ENCODE measurements at places on chromosomes 13 and 19. TPM values are rescaled to one million over a fixed set of nuclear protein-coding genes. Genes with fewer than 3 reads are reported as not detected.

DNA sequence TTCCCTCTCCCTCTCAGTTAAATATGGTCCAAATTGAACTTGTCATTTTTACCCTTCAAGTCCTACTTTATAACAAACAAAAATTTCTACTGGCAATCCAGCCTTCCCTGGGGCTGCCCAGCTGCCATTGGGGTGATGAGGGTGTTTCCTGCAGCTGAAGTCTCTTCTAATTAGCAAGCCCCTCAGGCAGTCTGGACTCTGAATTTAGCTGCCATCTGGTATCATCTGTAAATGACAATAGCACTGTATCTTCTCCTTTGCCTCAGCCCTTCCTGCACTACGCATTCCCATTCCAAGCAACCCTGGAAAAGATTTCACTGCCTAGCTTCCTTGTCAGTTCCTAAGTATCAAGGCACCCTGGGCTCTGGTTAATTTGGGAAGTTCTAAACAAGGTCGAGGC is 331.1 kb upstream of the KLF12 start:
- no peaks in the 10 kb centered on the region for H3K4me1 ChIP-seq
- H3K36me3 ChIP-seq = no peaks in the 10 kb centered on the region
- DNase-seq = no peak
- H3K27me3 ChIP-seq = peaks cover 4% of the 10 kb centered on the region

DNA sequence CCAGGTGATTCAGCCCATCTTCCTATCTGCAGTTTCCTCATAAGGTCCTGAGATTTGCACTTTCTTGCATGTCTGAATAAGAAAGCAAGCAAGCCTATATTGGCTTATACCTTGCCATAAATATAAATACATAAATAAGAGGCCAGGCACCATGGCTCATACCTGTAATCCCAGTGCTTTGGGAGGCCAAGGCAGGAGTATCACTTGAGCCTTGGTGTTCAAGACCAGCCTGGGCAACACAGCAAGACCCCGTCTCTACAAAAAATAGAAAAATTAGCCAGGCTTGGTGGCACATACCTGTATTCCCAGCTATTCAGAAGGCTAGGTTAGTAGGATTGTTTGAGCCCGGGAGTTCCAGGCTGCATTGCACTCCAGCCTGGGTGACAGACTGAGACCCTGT is 5.5 kb upstream of the GPATCH1 start:
- H3K36me3 ChIP-seq = no peaks in the 10 kb centered on the region
- no peak overlapping the region for H3K27ac ChIP-seq
- DNase-seq = no peak
- peaks cover 6% of the 10 kb centered on the region for H3K4me1 ChIP-seq

GRCh38 chr19:49710372-49710951 is 19.5 kb downstream of the CPT1C start:
- H3K27ac ChIP-seq = no peak overlapping the region
- no peak overlapping the region for H3K4me3 ChIP-seq
- no peaks in the 10 kb centered on the region for H3K4me1 ChIP-seq

GRCh38 chr13:111872475-111873150 is 194.3 kb upstream of the SOX1 start:
- H3K36me3 ChIP-seq = no peaks in the 10 kb centered on the region
- peaks cover 2% of the 10 kb centered on the region for H3K27me3 ChIP-seq
- no peak overlapping the region for H3K27ac ChIP-seq
- no peak overlapping the region for H3K4me3 ChIP-seq

DNA sequence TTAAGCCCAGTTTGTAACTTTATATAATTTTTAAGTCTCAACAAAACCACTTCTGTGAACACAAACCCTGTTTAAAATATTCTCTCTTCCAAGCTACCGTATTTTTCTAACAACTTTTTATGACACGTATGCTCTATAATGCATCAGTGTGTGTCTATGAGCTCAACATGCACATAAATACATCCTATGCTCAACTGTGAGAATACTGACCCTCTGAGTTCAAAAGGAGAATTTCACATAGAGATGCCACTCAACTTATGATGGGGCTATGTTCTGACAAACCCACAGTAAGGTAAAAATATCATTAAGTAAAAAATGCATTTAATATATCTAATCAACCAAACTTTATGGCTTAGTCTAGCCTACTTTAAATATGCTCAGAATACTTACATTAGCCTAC is 1139.7 kb upstream of the SPRY2 start:
- no peak for DNase-seq
- H3K4me3 ChIP-seq = no peak overlapping the region
- no peaks in the 10 kb centered on the region for H3K27me3 ChIP-seq
- no peaks in the 10 kb centered on the region for H3K36me3 ChIP-seq
- no peaks in the 10 kb centered on the region for H3K4me1 ChIP-seq

- H3K27ac ChIP-seq = no peak overlapping the region
- H3K4me3 ChIP-seq = no peak overlapping the region
- H3K27me3 ChIP-seq = no peaks in the 10 kb centered on the region
- DNase-seq = peak; percentile 52
- peaks cover 48% of the 10 kb centered on the region for H3K36me3 ChIP-seq
- H3K4me1 ChIP-seq = peaks cover 7% of the 10 kb centered on the region
Observed at GRCh38 chr19:17205237-17206140, 9.7 kb upstream of the USE1 start.

DNA sequence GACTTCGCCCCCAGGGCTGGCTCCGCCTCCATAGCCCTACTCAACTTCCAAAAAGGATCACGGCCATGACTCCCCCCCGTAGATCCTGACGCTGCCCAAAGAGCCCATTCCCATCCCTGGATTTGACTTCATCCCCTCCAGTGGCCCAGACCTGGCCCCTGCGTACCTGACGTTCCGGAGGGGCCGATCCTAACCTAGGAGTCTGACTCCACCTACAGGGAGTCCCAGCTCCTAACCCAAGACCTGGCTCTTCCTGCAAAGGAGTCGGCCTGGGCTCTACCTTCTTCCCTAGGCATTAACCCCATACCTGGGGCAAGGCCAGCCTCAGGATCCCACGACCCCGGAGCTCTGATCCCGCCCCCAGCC is 10.8 kb downstream of the STAP2 start:
- H3K36me3 ChIP-seq = peaks cover 4% of the 10 kb centered on the region
- no peaks in the 10 kb centered on the region for H3K27me3 ChIP-seq
- DNase-seq = no peak
- H3K4me1 ChIP-seq = peaks cover 20% of the 10 kb centered on the region

GRCh38 chr19:49831592-49831991 is 13.5 kb downstream of the MED25 start:
- H3K27ac ChIP-seq = no peak overlapping the region
- peaks cover 16% of the 10 kb centered on the region for H3K4me1 ChIP-seq
- no peak for DNase-seq
- H3K27me3 ChIP-seq = no peaks in the 10 kb centered on the region
- no peak overlapping the region for H3K4me3 ChIP-seq

DNA sequence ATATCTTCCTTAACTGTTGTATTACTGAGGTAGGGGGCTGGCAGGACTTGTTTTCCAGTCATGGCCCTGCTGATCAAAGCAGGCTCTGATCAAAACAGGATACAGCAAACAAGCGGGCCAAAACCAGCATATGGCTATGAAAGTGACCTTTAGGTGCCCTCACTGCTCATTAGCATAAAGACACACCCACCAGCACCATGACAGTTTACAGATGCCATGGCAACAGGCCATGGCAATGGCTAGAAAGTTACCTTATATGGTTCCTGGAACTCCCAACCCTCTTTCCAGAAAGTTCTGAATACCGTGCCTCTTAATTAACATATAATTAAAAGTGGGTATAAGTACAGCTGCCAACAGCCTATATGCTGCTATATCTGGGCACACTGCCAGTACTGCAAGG is 551.4 kb upstream of the SGCG start:
- no peaks in the 10 kb centered on the region for H3K36me3 ChIP-seq
- no peak overlapping the region for H3K4me3 ChIP-seq
- DNase-seq = no peak

GRCh38 chr13:107450931-107451330 is 764.4 kb downstream of the LIG4 start:
- no peaks in the 10 kb centered on the region for H3K27me3 ChIP-seq
- H3K27ac ChIP-seq = no peak overlapping the region
- peaks cover 4% of the 10 kb centered on the region for H3K4me1 ChIP-seq
- H3K4me3 ChIP-seq = no peak overlapping the region

DNA sequence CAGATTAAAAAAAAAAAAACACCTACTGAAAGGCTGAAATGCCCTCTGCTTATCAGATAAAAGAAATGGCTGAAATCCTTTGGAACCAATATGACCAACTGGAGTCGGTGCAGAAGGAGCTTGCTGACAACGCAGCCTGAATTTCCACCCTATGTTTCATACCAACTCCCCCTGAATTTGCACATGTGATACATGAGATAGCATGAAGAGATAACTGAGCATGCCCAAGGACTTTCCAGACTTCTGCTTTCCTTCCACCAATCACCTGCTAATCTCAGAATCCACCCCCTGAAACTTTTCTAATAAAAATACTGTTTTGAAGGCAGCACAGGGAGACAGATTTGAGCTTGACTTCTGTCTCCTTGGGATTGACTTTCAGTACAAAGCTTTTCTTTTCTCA is 32.2 kb upstream of the WDFY2 start:
- no peak overlapping the region for H3K27ac ChIP-seq
- no peaks in the 10 kb centered on the region for H3K36me3 ChIP-seq
- no peak for DNase-seq
- no peak overlapping the region for H3K4me3 ChIP-seq
- H3K4me1 ChIP-seq = peaks cover 2% of the 10 kb centered on the region

- peaks cover 2% of the 10 kb centered on the region for H3K36me3 ChIP-seq
- DNase-seq = no peak
- H3K27me3 ChIP-seq = no peaks in the 10 kb centered on the region
- peaks cover 2% of the 10 kb centered on the region for H3K4me1 ChIP-seq
Observed at GRCh38 chr19:11054628-11055027, 34.6 kb upstream of the LDLR start.

- DNase-seq = no peak
- H3K4me3 ChIP-seq = peak overlapping the region; percentile 83
- H3K27me3 ChIP-seq = no peaks in the 10 kb centered on the region
- H3K36me3 ChIP-seq = peaks cover 17% of the 10 kb centered on the region
Observed at GRCh38 chr13:108214441-108215271, 680 bp downstream of the LIG4 start.

DNA sequence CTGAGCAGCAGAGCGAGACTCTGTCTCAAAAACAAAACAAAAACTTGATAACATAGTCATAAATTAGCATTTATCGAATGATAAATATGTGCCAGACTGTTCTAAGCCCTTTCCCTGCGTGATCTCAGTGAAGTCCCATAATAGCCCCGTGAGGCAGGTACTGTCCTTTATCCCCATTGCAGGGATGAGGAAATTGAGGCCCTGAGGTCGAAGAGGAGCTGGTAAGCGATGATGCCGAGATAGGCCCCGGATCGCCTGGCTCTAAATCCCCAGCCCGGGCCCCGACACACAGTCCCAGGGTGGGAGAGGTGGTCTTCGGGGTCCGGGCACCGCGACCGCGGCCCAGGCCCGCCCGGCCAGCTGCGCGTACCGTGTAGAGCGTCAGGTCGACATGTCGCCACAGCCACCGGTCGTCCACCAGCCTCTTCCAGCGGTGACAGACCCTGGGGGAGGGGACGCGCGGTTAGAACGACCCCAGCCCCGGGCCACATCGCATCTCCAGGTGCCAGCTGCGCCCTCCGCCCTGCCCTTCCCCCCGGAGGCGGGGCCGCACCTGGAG is 625 bp downstream of the FBXL12 start:
- H3K27ac ChIP-seq = peak overlapping the region; percentile 96
- no peaks in the 10 kb centered on the region for H3K27me3 ChIP-seq
- DNase-seq = no peak
- H3K4me1 ChIP-seq = peaks cover 23% of the 10 kb centered on the region
- peak overlapping the region; percentile 90 for H3K4me3 ChIP-seq

GRCh38 chr19:16076958-16077611 is 790 bp downstream of the TPM4 start:
- H3K4me3 ChIP-seq = peak overlapping the region; percentile 85
- H3K27me3 ChIP-seq = no peaks in the 10 kb centered on the region
- H3K4me1 ChIP-seq = peaks cover 64% of the 10 kb centered on the region
- DNase-seq = no peak
- peaks cover 32% of the 10 kb centered on the region for H3K36me3 ChIP-seq

- H3K27ac ChIP-seq = no peak overlapping the region
- H3K36me3 ChIP-seq = no peaks in the 10 kb centered on the region
- peaks cover 3% of the 10 kb centered on the region for H3K27me3 ChIP-seq
- H3K4me3 ChIP-seq = no peak overlapping the region
- peaks cover 12% of the 10 kb centered on the region for H3K4me1 ChIP-seq
- no peak for DNase-seq
Observed at GRCh38 chr13:30806784-30807183, 71.4 kb downstream of the ALOX5AP start.

DNA sequence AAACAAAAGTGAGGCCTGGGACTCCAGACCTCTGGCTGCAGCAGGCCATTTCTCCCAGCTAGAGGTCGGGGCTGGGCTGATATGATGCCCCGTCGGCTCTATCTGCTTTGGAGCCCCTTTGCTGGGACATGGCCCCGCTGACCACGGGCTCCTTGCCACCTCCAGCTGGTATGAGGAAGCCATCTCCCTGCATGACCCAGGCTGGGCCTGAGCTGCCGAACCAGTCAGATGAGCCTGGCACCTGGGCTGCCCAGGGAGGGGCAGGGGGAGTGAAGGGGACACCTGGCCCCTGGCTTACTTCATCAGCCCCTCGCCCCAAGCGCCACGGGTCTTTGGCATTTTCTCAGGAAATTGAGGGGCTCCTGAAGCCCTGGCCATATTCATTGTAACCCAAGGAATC is 7.8 kb downstream of the ZSWIM4 start:
- H3K36me3 ChIP-seq = peaks cover 13% of the 10 kb centered on the region
- no peak overlapping the region for H3K27ac ChIP-seq
- peaks cover 6% of the 10 kb centered on the region for H3K4me1 ChIP-seq
- H3K4me3 ChIP-seq = no peak overlapping the region

GRCh38 chr19:49442354-49442753 is 1.0 kb upstream of the SLC17A7 start:
- peaks cover 29% of the 10 kb centered on the region for H3K4me1 ChIP-seq
- peak overlapping the region; percentile 87 for H3K4me3 ChIP-seq
- H3K27ac ChIP-seq = peak overlapping the region; percentile 64
- no peak for DNase-seq
- H3K36me3 ChIP-seq = peaks cover 3% of the 10 kb centered on the region

- DNase-seq = no peak
- peaks cover 36% of the 10 kb centered on the region for H3K4me1 ChIP-seq
- peak overlapping the region; percentile 78 for H3K4me3 ChIP-seq
- no peaks in the 10 kb centered on the region for H3K27me3 ChIP-seq
Observed at GRCh38 chr19:45170146-45171106, 7.6 kb downstream of the TRAPPC6A start.

- H3K4me1 ChIP-seq = no peaks in the 10 kb centered on the region
- no peak for DNase-seq
- H3K36me3 ChIP-seq = no peaks in the 10 kb centered on the region
- no peak overlapping the region for H3K27ac ChIP-seq
- no peak overlapping the region for H3K4me3 ChIP-seq
Observed at GRCh38 chr13:93515267-93515666, 288.7 kb downstream of the GPC6 start.

GRCh38 chr19:12796146-12797071 is 5.1 kb downstream of the JUNB start:
- H3K36me3 ChIP-seq = peaks cover 4% of the 10 kb centered on the region
- DNase-seq = peak; percentile 80
- H3K4me3 ChIP-seq = peak overlapping the region; percentile 79
- H3K27ac ChIP-seq = peak overlapping the region; percentile 82

The HIPK4 gene
- not detected for total RNA-seq

The TUBA3C gene
- total RNA-seq = not detected

The LRP3 gene
- 0.14 TPM for total RNA-seq

The PALM3 gene
- not detected for total RNA-seq

The N4BP2L2 gene
- total RNA-seq = 160 TPM

The LGALS4 gene
- 4.0 TPM for total RNA-seq

The SLC25A41 gene
- 1.0 TPM for total RNA-seq

The CERS1 gene
- total RNA-seq = not detected

The SIGLEC6 gene
- total RNA-seq = not detected

The PCP2 gene
- 4.8 TPM for total RNA-seq

The POU4F1 gene
- 0.19 TPM for total RNA-seq

The LAIR2 gene
- 0.62 TPM for total RNA-seq

The ADAMTSL5 gene
- 1.8 TPM for total RNA-seq
